Hematopoietic multipotent progenitor cell treated with erythropoietin and hydrocortisone succinate and interleukin-3 and kit ligand, for 15 days (in vitro differentiated cells): ENCODE measurements at places on chromosomes 3 and 15.

GRCh38 chr3:13896473-13897154 lies 16.7 kb upstream of the WNT7A start:
- peak; percentile 58 for DNase-seq

GRCh38 chr15:82129149-82129692 lies 83.4 kb upstream of the MEX3B start:
- no peak for DNase-seq

DNA sequence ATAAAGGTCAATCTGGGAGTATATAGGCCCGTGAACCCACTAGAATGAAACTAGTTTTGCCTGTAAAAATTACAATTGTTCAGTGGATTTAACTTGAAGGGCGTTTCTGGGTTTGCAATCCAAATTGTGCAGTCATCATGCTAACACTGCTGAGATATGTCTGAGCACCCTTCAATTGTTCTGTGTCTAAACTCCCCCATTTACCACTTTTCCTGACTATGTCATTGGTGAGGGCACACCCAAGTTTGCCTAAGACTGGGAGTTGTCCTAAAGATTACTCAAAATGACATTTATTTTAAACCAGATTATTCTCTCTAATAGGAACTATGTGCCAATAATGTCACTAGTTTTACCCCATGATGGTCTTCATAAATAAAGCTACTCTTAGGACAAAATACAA lies 54.6 kb downstream of the EMC4 start:
- no peak for DNase-seq

GRCh38 chr3:9102240-9102981 lies 139.1 kb upstream of the RAD18 start:
- no peak for DNase-seq

DNA sequence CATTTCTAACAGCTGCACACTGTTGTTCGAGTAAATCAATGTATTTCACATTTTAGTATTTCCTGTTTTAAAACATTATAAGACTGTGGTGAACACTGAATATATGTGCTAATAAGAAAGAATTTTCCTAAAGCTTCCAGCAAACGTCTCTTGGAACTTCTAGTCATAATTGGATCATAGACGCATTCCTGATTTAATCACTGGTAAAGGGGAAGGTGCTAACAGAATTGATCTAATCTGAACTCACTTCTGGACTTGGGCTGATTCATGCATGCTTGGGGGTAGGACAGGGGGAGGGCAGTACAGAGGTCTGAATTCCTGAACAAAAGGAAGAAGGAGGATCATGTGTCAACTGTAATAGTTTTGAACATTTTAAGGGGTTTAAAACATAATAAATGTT lies 7.3 kb upstream of the LEKR1 start:
- no peak for DNase-seq

GRCh38 chr15:62142736-62143135 lies 22.3 kb downstream of the C2CD4B start:
- no peak for DNase-seq

DNA sequence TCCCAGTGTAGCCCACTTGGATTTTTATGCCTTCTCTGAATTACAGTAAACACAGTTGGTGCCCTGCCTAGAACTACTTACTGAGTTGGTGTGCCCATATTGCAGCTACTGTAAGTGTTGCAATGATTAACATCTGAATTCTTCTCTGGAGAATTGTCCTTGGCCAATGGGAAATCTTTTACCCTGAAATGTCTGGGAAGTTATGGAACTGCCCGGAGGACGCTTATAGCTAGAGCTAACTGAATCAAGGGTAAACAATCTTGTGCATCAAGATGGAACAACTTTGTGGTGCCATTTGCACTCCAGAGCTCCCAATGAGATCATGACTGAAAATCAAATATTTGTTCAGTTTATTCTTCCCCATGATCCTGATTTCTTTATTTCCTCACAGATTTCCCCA lies 246.7 kb upstream of the CBLB start:
- no peak for DNase-seq

- DNase-seq, result no peak
Measured at GRCh38 chr3:12681089-12681942, 17.4 kb upstream of the RAF1 start.

DNA sequence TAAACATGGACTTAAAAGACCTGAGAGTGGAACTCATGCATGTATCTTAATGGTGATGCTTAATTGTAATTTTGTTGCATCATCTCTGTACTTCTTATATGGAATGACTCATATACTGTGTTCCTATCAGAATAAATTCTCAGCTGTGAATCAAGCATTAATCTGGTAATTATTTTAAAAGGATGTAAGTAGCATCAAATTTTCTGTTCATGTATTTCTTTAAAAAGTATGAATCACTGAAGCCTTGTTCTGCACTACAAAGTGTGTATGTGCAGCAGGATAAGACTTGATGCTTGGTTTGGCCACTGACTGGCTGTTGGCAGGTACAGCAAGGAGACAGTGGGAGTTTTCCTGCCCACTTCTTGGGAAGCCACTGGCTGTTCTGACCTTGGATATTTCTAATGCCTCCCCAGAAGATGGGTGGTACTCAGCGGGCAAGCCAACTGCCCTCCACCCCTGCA lies 123.9 kb downstream of the ANO10 start:
- DNase-seq, result no peak

GRCh38 chr3:61673651-61674050 lies 112.3 kb downstream of the PTPRG start:
- DNase-seq, result no peak

DNA sequence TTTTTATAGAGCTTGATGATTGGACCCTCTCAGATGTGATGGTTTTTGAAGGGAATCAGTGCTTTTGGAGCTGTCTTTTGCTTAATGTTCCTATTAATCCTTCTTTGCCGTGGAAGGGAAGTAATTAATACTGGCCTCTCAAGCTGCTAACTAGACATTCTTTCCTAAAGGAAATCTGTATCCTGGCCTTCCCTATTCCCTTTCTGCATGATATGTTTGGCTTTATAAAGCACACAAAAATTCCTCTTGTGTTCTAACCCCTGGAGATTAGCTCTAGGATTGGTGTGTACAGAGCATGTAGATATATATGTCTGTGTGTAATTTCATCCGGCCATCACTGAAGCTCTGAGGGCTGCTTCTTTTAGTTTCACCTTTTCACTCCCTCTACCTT lies 6.9 kb downstream of the ATXN7 start:
- no peak for DNase-seq

DNA sequence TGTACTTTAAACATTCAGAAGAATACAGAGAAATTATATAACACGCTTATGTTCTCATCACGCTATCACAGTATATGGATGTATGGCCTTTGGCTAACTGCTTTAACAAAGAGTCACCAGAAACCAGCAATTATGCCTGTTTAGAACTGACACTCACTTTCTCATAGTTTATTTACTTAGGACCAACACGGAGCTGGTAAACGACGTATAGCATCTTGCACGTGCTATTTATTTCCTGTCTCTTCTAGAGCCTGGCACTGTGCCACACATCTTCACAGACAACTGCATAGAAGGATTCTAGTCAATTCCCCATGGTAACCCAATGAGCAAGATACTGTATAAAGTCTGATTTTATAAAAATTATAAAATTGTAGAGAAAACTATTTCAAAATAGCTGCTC lies 43.6 kb downstream of the TBC1D2B start:
- DNase-seq, result no peak

DNA sequence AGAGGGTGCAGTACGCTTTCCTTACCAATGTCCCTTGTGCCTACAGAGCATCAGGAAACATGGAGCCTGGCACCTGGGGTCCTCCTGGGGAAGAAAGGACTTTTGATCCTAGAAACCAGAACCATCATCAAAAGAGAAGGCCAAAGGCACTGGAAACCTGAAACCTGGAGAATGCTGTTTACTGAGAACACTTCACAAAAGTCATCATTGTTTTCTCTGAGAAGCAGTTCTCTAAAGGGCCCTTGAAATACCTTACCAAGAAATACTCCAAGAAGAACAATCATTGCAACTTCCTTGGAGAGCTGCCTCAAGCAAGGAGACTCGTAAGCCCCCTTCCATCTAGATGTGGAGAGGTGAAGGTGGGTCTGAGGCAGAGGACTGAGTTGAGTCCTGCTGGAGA lies 66.0 kb downstream of the TLE3 start:
- DNase-seq, result no peak

DNA sequence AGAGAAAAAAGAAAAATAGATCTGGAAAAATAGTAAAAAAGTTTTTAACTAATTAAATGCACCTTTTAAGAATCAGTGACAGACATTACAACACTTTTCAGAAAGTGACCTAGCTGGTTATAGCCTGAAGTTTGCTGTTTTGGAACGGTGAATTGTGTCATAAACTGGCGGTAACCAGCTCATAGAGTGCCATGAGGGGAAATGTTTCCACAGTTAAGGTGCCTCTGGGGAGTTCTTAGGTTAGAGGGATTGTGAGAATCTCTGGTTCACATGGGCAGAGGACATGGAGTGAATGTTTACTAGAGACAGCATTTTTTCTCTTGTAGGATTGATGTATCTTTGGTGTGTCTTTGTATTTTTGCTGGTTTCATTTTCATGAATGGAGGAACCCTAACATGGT lies 2.8 kb downstream of the TBC1D23 start:
- no peak for DNase-seq

DNA sequence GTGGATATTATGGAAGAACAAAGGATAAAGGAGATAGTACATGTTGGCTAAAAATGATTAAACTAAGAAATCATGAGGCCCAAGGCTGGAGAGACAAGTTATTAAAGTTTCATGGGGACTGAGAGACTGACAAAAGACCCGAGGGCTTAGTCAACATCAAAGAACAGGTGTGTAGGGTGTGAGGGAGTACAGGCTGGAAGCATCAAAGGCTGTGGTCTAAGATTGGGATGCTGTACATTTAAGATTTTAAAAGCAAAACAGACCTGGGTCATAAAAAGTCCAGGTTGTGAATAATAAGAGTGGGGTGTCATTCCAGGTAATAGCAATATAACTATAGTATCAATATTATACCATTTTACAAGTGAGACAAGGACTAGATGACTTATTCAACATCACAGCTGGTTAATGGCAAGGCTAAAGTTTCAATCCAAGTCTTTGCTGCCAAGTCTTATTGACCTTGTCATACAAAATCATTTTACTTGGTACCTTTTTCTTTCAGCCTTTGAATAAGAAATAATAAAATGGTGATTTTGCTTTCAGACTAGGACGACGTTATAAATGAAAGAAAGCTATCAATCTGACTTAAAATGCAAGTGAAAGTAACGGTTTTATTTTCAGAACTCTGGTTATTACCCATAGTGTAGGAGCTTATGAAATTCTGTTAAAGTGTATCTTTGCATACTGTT lies 211.6 kb downstream of the TNIK start:
- DNase-seq, result no peak

- DNase-seq, result no peak
Measured at GRCh38 chr3:45592405-45592804, 2.1 kb upstream of the LIMD1 start.

- DNase-seq, result no peak
Measured at GRCh38 chr3:74845081-74845480, 230.6 kb upstream of the CNTN3 start.

- DNase-seq, result no peak
Measured at GRCh38 chr3:177062052-177062732, 135.1 kb downstream of the TBL1XR1 start.

- DNase-seq, result no peak
Measured at GRCh38 chr15:98981851-98982722, 25.5 kb downstream of the PGPEP1L start.

DNA sequence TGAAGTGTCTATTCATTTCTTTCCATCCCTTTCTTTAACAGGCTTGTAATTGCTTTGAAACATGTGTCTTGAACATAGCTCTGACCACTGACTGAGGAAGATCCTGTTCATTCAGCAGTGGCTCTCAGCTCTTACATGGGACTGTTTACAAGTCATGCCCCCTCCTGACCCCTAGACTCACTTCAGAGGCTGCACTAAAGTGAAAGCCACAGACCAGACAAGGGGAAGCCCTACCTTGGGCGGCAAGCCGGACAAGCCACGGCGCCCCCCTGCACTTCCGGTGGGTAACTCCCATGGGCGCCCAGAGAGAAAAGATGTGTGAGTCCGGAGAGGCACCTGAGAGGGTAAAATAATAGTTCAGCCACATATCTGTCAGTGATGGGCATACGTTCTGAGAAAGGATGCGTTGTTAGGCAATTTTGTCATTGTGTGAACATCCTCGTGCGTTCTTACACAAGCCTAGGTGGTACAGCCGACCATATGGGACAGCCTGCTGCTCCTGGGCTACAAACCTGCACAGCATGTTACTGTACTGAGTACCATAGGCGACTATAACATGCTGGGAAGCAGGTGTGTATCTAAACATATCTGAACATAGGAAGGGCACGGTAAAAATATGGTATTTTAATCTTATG lies 116.2 kb downstream of the CHSY1 start:
- no peak for DNase-seq
